Activated T-helper 1 cell treated with anti-CD3 and anti-CD28 coated beads, Interleukin-2, amount 50 U/mL, for 16 hours (primary cell): ENCODE measurements at places on chromosomes 6 and 20.
A peak's percentile ranks its signal among the peaks of the same experiment; 100 is the strongest.

DNA sequence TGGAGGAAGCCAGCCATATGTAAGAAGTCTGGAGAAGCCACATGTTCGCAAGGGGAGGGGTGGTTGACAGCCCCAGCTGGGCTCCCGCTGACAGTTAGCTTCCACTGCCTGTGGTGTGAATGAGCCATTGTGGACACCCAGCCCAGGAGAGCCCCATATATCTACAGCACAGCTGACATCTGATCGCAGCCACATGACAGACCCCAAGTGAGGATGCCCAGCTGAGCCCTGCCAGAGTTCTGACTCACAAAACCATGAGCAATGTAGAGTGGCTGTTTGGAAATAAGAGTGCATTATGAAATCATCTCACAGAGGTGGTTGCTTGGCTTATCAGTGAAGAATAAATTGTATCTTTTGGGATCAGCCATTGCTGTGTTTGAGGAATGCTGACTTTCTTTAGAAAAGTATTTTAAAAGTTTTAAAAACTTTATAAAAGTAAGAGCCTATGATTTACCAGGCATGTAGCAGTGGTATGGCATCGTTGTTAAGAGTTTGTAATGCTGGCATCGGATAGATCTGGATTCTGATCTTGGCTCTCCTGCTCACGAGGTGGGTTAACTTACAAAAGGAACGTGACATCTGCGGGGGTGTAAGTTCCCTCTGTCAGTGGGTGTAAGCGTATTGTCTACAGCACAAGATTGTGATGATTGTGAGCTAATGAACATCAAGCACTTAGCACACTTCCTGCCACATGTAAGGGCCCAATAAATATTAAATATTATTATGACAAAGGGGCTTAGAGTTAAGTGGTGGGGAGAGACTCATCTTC is 24.1 kb downstream of the CFAP61 start:
- DNase-seq, result no peak

DNA sequence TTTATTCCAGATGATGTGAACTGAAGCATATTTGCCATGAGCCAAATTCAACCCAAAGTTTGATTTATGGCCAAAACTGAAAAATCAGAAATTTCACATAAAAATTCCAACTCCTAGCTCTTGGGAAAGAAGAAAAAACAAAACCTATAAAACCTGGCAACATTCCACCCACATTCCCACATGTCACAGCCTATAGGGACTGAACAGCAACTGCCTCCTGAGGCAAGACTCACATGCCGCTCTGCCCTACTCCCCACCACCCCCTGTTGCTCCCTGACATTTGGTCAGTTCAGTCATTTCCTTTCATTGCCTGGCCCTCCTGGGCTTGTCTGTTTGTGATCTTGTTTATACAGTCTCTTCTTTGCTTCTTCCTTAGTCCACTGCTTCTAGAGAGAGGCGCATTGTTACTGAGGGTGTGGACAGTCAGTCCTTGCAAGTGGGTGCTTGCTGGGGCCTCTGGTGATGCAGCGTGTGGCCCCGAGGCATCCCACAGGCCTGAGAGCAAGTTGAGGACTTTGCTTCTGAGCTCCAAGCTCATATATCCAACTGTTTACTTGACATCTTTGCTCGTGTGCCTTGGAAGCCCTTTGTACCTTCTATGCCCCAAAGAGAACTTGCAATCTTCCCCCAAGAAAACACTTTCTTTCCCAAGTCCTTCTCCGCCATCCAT is 31.4 kb downstream of the NFATC2 start:
- no peak for DNase-seq

- DNase-seq, result no peak
Measured at GRCh38 chr20:46999801-47000465, 105.3 kb downstream of the EYA2 start.

DNA sequence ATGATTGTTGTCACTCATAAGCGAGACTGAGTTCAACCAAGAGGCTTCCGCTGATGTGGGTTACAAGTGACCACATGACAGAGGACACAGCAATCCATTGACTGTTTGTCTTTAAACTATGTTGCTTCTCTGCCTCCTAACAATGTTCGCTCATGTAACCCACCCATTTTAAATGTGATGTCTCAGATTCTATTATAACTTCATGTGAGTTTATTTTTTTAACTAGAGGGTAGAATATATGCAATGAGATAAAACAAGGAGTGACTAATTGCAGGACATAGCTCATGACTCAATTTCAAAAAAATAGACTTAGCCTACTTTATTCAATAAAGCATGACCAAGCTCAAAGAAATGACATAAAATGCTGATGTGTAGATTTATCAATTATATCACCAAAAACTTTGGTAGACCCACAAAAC is 119.2 kb upstream of the SASH1 start:
- no peak for DNase-seq

- DNase-seq, result no peak
Measured at GRCh38 chr20:58173930-58174707, 54.3 kb downstream of the ANKRD60 start.

GRCh38 chr6:36955671-36956445 is 1.3 kb downstream of the PI16 start:
- no peak for DNase-seq

- DNase-seq, result no peak
Measured at GRCh38 chr20:24610341-24611115, 141.1 kb downstream of the SYNDIG1 start.

GRCh38 chr6:157877573-157878438 is 54.8 kb downstream of the SNX9 start:
- DNase-seq, result no peak

GRCh38 chr6:135311446-135312200 is 130.5 kb downstream of the MYB start:
- DNase-seq, result no peak

DNA sequence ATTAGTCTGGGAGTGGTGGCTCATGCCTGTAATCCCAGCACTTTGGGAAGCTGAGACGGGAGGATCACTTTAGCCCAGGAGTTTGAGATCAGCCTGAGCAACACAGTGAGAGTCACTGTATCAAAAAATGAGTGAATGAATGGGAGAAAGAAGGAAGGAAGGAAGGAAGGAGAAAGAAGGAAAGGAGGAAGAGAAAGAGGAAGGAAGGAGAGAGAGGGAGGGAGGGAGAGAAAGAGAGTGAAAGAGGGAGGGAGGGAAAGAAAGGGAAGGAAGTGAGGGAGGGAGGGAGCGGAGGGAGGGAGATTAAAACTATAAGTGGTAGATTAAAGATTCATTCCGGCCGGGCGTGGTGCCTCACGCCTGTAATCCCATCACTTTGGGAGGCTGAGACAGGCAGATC is 28.9 kb upstream of the RREB1 start:
- DNase-seq, result no peak

DNA sequence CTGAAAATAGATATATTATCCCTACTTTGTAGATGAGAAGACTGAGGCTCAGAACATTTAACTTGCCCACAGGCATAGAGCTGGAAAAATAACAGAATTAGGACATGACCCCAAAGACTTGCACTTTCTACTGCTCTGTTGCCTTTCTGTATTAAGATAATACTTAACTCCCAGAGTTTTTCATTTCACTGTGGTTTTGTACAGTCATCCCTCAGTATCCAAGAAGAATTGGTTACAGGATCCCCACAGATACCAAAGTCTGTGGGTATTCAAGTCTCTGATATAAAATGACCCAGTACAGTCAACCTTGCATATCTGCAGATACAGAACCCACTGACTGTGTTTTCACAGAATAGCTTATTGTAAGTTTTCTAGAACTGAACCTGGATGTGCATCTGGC is 16.8 kb downstream of the MRS2 start:
- DNase-seq, result no peak

- DNase-seq, result no peak
Measured at GRCh38 chr6:94389218-94389617, 969.9 kb upstream of the EPHA7 start.

- DNase-seq, result no peak
Measured at GRCh38 chr6:159700970-159701369, 7.9 kb upstream of the SOD2 start.

GRCh38 chr20:59232618-59233017 is 67.8 kb upstream of the EDN3 start:
- DNase-seq, result no peak

- DNase-seq, result no peak
Measured at GRCh38 chr6:12423832-12424231, 133.7 kb downstream of the EDN1 start.

DNA sequence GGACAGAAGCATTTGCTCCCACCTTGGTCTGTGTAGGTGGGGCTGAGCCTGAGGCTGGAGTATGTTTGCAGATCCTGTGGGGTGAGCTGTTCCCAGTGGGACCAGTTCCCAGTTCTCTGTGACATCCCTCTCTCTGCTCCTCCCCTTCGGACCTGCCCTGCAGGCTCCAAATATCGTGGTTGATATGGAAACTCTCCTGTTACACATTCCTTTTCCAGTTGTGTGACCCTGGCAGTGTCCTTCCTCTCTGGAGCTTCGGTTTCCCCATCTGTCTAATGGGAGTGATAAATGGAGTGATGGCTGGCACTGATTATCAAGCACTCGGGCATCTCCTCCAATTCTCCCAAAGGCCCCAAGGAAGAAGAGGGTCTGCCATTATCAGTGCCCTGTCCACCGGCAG is 15.7 kb upstream of the TGM2 start:
- no peak for DNase-seq

DNA sequence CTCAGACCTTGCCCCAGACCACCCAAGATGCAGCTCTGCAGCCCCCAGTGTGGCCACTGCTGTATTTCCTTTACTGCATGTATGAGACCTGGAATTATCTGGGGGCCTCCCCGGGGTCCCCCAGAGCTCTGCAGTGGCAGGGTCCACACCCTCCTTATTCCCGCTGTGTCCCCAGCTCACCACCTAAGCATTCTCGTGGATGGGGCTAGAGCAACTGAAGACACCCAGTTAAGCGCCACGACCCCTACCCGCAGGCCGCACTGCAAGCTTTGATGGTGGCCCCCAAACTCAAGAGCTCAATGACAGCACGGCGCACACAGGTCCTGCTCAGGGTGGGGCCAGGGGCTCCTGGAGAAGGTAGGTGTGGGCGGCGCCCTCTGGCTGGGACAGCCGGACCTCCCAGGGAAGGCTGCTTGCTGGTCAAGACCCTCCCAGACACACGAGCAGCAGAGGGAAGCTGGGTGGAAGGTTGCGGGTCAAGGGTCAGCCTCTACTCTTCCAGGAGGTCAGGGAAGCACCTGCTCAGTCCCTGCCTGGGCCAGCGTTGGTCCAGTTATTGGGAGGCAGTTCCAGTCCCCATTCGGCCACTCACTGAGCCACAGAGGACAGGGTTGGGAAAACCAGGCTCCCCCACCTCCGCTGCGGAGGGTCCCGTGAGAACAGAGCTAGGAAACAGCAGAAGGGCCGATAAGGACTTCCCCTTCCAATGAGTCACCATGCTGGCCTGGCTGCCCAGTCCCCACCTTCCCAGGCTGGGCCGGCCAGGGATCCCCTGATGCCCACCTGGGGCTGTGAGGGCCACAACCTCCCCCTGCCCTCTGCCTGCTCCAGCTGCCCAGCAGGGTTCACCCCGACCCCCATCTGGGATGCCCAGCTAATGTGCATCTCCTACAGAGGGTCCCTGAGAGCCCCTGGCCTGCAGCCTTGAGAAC is 2.9 kb downstream of the LAMA5 start:
- no peak for DNase-seq

GRCh38 chr6:157885211-157885788 is 62.3 kb downstream of the SNX9 start:
- DNase-seq, result no peak

GRCh38 chr20:45798935-45799642 is 7.3 kb downstream of the DNTTIP1 start:
- peak; percentile 16 for DNase-seq

- no peak for DNase-seq
Measured at GRCh38 chr6:143333081-143333480, 117.4 kb downstream of the ADAT2 start.

DNA sequence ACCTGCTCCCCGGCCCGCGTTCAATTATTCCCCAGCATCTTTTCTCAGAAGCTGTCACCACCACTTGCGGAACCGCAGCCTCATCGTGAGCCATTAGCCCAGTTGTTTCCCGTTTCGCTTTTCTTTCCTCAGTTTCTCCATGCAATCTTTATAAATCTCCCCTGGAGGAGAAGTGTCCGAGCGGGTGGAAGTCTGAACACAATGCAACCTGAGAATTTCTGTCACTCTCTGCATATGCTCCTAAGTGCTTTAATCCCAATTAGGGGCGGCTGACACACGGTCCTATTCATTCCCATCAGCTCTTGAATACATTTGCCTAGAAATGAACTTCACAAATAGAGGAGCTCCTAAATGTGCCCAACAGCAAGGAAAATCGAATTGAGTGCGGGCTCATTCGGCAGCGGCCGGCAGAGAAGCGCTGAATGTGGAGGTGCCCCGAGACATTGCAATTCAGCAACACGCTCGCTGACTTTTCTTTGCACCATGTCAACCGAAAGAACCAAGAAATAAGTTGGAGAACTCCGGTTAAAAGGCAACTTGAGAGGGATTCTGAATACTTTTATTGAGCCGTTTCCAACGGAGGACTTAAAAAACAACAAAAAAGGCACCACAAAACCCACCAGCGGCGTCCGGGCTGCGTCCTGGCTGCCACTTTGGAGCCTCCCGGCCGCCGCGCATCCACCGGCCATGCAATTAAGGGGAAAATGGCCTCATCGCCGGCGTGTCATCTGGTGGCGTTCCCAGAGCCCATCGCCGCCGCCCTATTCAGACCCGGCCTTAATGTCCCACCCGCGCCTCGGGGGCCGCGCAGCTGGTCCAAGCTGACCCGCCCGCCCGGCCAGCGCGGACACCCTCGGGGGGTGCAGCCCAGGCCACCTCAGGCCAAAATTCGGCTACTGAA is 3.9 kb upstream of the PRDM13 start:
- no peak for DNase-seq

DNA sequence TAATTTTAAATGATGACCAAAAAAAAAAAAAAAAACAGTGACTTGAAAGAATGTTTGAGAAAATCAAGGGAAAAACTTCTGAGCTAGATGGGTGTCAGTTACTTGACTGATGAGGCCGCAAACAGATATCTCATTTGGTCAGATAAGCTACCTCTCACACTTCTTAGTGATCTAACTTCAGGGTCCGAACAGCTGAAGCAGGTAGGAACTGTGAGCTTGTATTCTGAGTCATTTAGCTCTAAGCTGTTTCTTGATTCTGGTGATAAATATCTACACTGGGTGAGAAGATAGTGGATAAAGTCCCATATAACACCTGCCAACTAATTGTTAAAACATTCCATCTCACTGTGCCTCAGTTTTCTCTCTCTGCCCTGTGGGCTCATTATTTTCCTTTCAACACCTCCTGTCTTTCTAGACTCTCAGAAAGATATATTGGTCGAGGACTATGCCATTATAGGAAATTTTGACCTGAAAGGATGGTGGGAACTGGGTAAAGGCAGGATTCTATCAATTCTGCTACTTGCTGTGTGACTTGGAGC is 7.7 kb downstream of the KIF3B start:
- DNase-seq, result no peak

- DNase-seq, result no peak
Measured at GRCh38 chr6:114288701-114289495, 53.9 kb downstream of the HS3ST5 start.

DNA sequence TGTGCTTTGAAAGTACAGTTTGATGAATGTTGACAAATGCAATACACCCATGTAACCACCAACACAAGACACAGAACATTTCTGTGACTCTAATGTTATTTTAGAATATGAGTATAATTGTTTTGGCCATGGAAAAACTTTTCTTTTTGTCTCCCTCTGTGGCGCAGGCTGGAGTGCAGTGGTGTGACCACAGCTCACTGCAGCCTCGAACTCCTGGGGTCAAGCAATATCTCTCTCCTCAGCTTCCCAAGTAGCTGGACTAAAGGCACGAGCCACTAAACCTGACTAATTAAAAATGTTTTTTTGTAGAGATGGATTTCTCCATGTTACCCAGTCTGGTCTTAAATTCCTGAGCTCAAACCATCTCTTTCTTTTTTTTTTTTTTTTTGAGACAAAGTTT is 20.3 kb upstream of the BCAS4 start:
- DNase-seq, result no peak
